ENCODE measurements at places on chromosomes 1 and 21. TPM values are rescaled to one million over a fixed set of nuclear protein-coding genes. Genes with fewer than 3 reads are reported as not detected.

The IGSF5 gene
- total RNA-seq, result not detected

The OR14K1 gene
- total RNA-seq, result not detected

The NCAM2 gene
- 14.8 TPM for total RNA-seq

The SPATA46 gene
- total RNA-seq, result not detected
